ENCODE measurements at places on chromosomes 12 and 14.

DNA sequence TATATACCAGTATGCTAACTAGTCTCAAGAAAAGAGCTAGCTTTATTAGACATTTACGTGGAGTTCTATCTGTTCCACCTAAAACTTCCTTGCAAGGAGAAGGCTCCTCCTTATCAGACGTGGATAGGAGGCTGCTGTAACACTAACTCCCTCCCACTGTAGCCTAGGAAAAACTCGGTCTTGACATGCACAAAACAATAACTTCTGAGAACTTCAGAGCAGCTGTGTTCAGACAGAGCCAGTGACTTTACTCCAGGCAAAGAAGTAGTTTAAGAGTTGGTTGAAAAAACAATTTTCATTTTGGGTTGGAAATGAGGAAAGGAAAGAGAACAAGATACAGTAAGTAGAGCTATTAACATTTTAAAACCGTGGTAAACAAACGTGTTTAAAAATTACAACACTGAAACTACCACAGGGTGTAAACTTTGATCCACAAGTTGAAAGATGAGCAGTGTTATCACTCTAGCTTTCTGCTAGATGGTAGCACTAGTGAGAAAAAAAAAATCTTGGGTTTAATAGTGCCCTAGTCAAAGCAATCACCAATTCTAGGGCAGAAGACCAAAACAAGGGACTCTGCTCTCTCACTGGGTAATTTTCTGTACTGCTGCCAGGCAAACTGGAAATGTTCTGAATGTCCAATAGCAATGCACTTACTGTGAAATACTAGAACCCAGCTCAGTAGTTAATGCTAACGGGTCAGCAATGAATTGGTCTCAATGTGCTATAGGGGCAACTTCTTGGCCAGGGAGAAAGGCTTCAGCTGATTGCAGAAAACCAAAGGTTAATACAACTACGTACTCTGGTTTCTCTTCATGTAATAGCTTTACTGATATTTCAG, 2.4 kb downstream of the ATF7 start:
- H3K27me3 ChIP-seq = no peaks in the 10 kb centered on the region
- no peak for DNase-seq
- peaks cover 16% of the 10 kb centered on the region for H3K4me1 ChIP-seq

DNA sequence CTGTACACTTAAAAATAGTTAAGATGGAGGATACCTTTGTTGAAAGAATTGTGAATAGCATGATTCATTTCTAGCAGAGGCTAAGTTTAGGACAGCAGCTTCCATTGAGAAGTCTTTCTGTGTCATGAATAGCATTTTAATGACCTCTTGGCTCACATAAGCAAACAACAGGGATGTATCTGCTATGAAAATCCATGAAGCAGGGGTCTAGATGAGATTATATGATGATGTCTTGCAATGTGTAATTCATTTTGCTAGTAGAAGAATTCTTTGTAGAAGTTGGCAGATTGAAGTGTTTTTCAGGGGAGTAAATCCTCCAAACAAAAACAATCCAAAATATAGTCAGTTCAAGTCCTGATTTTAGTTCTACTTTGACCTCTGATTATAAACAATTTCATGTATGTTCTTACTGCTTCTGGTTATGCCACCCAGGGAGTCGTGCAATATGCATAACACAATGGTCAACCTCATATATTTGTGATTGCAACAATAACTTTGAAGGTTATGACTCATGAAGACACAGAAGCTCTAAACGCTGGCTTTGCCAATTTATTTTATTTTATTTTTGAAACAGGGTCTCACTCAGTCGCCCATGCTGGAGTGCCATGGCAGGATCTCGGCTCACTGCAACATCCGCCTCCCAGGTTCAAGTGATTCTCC, 6.9 kb upstream of the RD3L start:
- no peak overlapping the region for H3K4me3 ChIP-seq
- H3K27me3 ChIP-seq = no peaks in the 10 kb centered on the region
- H3K27ac ChIP-seq = no peak overlapping the region
- H3K36me3 ChIP-seq = no peaks in the 10 kb centered on the region

- no peaks in the 10 kb centered on the region for H3K27me3 ChIP-seq
- H3K4me1 ChIP-seq = peaks cover 4% of the 10 kb centered on the region
- H3K36me3 ChIP-seq = no peaks in the 10 kb centered on the region
- no peak for DNase-seq
Measured at GRCh38 chr12:20628226-20628787, 66.8 kb upstream of the SLCO1C1 start.

- H3K4me3 ChIP-seq = no peak overlapping the region
- no peaks in the 10 kb centered on the region for H3K27me3 ChIP-seq
- H3K36me3 ChIP-seq = peaks cover 11% of the 10 kb centered on the region
- peak overlapping the region; percentile 39 for H3K27ac ChIP-seq
Measured at GRCh38 chr14:89578156-89578555, 161.1 kb upstream of the FOXN3 start.

DNA sequence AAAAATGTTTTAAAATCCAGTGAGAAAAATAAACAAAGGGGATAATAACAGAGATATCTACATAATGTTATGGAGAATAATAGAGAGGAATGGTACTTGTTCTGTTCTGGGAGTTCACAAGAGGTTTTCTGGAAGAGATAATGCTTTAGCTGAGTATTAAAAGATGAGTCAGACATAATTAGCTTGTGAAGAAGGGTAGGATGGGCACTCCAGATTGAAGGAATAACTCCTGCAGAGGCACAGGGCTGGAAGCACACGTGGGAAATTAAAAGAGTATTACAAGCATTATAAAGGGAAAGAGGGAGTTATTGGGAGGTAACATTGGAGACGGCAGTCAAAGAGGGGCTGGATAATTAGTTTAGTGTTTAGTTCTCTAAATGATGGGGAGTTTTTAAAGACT, 124.9 kb upstream of the BTG1 start:
- H3K36me3 ChIP-seq = no peaks in the 10 kb centered on the region
- H3K4me1 ChIP-seq = no peaks in the 10 kb centered on the region
- no peak overlapping the region for H3K4me3 ChIP-seq

Measured in esophagus squamous epithelium (tissue), 5 donors.